ENCODE measurements at places on chromosomes 5 and 9. TPM values are rescaled to one million over a fixed set of nuclear protein-coding genes. Genes with fewer than 3 reads are reported as not detected.

GADD45G gene
- 8.8 TPM for total RNA-seq

DBH gene
- under 0.01 TPM for total RNA-seq

ACOT12 gene
- total RNA-seq: 5.1 TPM

BTNL3 gene
- not detected for total RNA-seq

VCP gene
- 193 TPM for total RNA-seq

SVEP1 gene
- 4.4 TPM for total RNA-seq

TMC1 gene
- total RNA-seq: 0.46 TPM

LECT2 gene
- total RNA-seq: not detected

PRRX2 gene
- not detected for total RNA-seq

MYORG gene
- 6.2 TPM for total RNA-seq

SEC24A gene
- total RNA-seq: 26.1 TPM

ATP6V1G1 gene
- total RNA-seq: 100 TPM

SPINK13 gene
- total RNA-seq: not detected

COL23A1 gene
- 4.2 TPM for total RNA-seq

OBP2B gene
- total RNA-seq: not detected

NR2F1-AS1 gene
- 82.4 TPM for total RNA-seq

PCDHA9 gene
- 11.3 TPM for total RNA-seq

EGFL7 gene
- total RNA-seq: 20.3 TPM

SNX18 gene
- 22.6 TPM for total RNA-seq

GFI1B gene
- 0.23 TPM for total RNA-seq

FCN1 gene
- 1.8 TPM for total RNA-seq

MLANA gene
- not detected for total RNA-seq

SLC34A3 gene
- not detected for total RNA-seq

ZNF483 gene
- 65.7 TPM for total RNA-seq

CCNO gene
- total RNA-seq: 0.69 TPM

C6 gene
- total RNA-seq: 1.6 TPM

OTULINL gene
- 14.1 TPM for total RNA-seq

NOL6 gene
- 14.5 TPM for total RNA-seq

PLAC8L1 gene
- total RNA-seq: 0.69 TPM

GZMA gene
- not detected for total RNA-seq

CCNB1 gene
- total RNA-seq: 38.5 TPM

PCDHGA8 gene
- 6.9 TPM for total RNA-seq

MZB1 gene
- not detected for total RNA-seq

ATP10B gene
- 2.8 TPM for total RNA-seq

DRD1 gene
- 27.0 TPM for total RNA-seq

SCGB3A2 gene
- not detected for total RNA-seq

BASP1 gene
- total RNA-seq: 460 TPM

PCDHGC4 gene
- total RNA-seq: 91.6 TPM

MCTP1 gene
- total RNA-seq: 30.7 TPM

PCDHA4 gene
- total RNA-seq: 15.0 TPM

CDX1 gene
- not detected for total RNA-seq

ENHO gene
- total RNA-seq: 58.8 TPM

PKD2L2 gene
- total RNA-seq: 0.46 TPM

NIPAL4 gene
- total RNA-seq: 0.23 TPM

All from diencephalon (tissue), 1 donor.